ENCODE measurements at places on chromosomes 3 and 15. TPM values are rescaled to one million over a fixed set of nuclear protein-coding genes. Genes with fewer than 3 reads are reported as not detected.

GRCh38 chr15:68553994-68554720 lies 24.6 kb upstream of the CORO2B start:
- no peak for DNase-seq

- DNase-seq = no peak
Measured at GRCh38 chr15:52225230-52225629, 34.0 kb upstream of the GNB5 start.

DNA sequence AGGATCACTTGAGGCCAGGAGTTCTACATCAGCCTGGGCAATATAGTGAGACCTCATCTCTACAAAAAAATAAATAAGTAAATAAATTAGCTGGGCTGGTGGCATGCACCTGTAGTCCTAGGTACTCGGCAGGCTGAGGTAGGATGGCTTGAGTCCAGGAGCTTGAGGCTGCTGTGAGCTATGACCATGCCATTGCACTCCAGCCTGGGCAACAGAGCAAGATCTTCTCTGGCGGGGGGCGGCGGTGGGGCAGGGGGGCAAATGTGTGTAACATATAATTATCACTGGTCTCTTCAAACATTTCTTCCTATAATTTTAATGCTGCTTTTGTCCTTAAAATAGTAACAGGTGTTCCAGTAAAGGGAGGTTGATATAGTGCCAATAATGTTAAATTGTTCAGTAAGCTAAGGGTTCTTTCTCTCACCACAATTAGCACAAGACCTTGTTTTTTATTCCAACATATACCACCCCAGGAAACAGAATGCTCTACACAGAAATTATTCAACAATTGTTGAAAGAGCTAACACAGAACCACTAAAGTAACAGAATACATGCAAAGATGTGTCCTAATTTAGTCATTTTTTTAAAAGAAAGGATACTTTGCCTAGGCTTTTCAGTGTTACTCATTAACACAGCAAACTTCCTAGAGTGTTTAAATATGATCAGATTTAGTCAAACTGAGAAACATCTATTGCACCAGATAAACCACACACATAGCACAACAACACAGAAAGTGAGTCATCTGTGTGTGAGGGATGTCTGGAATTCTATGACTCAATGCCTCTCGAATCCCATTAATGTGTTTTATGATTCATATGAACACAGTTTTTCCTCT lies 29.1 kb downstream of the ANKRD28 start:
- DNase-seq = peak; percentile 20

DNA sequence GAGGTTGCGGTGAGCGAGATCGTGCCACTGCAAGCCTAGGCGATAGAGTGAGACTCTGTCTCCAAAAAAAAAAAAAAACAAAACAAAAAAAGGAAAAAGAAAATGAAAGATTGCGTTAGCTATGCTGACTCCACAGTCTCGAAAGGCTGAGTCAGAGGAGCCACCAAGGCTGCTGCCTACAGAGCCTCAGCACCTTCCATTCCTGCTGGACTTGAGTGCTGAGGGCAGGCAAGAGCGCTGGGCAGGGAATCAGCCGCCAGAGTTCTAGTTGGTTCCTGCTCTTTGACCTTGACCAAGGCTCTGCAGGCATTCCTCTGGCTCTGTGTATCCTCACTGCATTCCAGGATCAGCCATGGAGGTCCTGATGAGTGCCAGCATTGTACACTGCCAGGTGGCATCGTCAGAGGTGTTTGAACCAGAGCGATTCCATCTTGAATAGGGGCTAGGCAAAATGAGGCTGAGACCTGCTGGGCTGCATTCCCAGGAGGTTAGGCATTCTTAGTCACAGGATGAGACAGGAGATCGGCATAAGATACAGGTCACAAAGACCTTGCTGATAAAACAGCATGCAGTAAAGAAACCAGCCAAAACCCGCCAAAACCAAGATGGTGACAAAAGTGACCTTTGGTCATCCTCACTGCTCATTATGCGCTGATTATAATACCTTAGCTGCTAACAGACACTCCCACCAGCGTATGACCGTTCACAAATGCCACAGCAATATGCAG lies 5.9 kb downstream of the MESP2 start:
- DNase-seq = no peak

DNA sequence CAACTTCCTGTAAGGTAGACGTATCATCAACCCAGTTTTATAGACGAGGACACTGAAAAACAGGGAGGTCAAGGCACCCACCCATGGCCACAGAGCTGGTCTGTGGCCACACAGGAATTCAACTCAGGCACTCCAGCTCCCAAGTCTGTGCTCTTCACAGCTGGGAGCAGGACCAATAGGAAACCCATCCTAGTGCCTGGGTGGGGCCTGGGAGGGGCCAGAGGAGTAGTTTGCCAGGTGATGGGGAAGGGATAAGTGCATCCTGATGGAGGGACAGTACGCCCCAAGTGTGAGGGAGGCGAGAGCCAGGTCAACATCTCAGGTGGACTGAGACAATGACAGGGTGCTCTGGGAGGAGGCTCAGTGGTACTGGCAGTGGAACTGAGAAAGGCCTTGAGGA lies 22.0 kb downstream of the KIF9 start:
- DNase-seq = no peak

- no peak for DNase-seq
Measured at GRCh38 chr3:17213102-17213501, 328.3 kb downstream of the PLCL2 start.

GRCh38 chr3:130699765-130700164 lies 46.9 kb downstream of the PIK3R4 start:
- no peak for DNase-seq

GRCh38 chr3:56826831-56827722 lies 25.3 kb upstream of the ARHGEF3 start:
- no peak for DNase-seq

DNA sequence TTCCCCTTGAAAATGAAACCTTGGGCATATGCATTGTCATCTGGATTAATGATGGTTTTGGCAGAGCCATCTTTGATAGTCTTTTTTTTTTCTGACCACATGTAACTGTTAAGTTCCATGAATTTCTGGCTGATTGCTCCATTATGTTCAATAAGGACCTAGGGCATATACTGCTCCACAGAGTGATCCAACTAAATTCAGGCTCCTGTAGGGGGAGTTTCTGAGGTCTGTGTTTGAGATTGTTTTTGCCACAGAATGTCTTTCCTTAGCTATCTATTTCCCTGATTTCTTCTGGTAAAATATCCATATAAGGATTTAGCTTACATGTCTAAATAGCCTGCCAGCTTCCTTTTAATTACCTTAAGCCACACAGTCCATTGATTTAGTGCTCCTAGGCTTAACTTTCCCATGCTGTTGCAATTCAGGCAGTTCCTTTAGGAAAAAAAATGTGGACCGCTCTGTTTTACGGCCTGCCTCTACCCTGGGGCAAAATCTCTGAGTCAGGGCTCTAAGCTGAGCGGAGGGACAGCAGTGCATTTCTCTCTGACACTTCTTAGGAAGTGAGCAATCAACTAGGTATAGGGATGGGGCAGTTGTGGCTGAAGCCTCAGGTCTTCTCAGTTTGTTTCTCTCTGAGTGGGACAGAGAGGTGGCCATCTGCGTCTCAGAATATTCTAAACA lies 796.2 kb downstream of the NR2F2 start:
- DNase-seq = no peak

- DNase-seq = peak; percentile 54
Measured at GRCh38 chr3:9422712-9423424, 25.5 kb downstream of the SETD5 start.

DNA sequence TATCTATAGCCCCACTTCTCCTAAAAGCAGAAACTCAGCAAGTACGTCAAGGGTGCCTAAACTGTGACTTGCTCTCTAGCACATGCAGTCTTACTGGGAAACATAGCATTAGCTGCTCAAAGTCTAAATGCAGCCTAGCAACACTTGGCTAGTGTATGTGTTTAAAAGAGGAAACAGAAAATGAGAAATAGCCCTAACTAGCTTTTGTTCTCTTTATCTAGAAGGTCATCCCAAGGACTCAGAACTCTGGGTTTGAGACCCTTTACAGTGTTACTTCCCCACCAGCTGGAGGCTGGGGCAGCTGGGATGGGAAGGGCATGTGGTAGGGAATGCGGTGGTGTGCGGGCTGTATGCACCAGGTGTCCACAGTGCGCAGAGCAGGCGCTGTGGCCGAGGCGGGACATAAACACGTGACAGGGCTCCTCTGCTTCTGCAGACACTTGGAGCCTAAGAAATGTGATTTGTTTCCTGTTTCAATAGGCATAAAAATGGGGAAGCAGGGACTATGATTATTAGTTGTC lies 13.3 kb downstream of the ETV5 start:
- peak; percentile 58 for DNase-seq

- peak; percentile 83 for DNase-seq
Measured at GRCh38 chr3:148992027-148992634, 791 bp downstream of the GYG1 start.

GRCh38 chr3:95711789-95712188 lies 1102.6 kb upstream of the EPHA6 start:
- DNase-seq = no peak

CSPG5 gene
- total RNA-seq = 1.1 TPM

TNIK gene
- total RNA-seq = 32.4 TPM

RYR3 gene
- 24.0 TPM for total RNA-seq

DPPA2 gene
- not detected for total RNA-seq

Data from psoas muscle (tissue), 8 donors.